WTC11 (cell line): ENCODE measurements at places on chromosomes 2 and 18.

DNA sequence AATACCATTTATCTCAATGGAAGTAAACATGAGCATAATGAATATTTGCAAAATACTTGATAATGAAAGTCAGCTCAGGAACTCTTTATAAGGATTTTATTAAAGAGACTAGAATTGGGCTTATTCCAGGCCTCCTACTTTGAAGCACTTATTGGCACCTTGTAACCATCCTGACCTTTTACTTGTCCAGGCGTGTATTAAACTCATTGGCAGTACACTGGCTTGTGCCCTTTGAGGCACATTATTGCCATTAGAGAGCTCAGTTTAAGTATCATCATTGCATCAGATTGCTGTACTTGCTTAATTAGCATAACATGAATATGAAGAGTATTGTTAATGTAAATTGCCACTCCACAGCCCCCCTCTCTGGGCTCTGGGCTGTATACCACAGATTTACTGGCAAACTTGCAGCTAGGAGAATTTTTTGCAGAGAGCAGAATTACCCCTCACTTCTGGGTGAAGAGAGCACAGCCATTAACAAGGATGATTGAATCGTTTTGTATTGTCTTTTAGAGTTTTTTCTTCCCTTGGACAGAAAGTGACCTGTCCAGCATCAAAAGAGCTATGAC lies 72.5 kb downstream of the XIRP2 start:
- H3K27me3 ChIP-seq, result no peaks in the 10 kb centered on the region
- no peak for DNase-seq
- H3K27ac ChIP-seq, result no peak overlapping the region
- no peak overlapping the region for H3K4me3 ChIP-seq
- H3K4me1 ChIP-seq, result peaks cover 38% of the 10 kb centered on the region

- no peaks in the 10 kb centered on the region; the same call in 1 of the 2 replicates for H3K4me1 ChIP-seq
- DNase-seq, result no peak
- peaks cover 3% of the 10 kb centered on the region; the same call in 1 of the 2 replicates for H3K36me3 ChIP-seq
- H3K27me3 ChIP-seq, result no peaks in the 10 kb centered on the region; the same call in 1 of the 2 replicates
Observed at GRCh38 chr2:24477229-24477628, 13.8 kb upstream of the NCOA1 start.

DNA sequence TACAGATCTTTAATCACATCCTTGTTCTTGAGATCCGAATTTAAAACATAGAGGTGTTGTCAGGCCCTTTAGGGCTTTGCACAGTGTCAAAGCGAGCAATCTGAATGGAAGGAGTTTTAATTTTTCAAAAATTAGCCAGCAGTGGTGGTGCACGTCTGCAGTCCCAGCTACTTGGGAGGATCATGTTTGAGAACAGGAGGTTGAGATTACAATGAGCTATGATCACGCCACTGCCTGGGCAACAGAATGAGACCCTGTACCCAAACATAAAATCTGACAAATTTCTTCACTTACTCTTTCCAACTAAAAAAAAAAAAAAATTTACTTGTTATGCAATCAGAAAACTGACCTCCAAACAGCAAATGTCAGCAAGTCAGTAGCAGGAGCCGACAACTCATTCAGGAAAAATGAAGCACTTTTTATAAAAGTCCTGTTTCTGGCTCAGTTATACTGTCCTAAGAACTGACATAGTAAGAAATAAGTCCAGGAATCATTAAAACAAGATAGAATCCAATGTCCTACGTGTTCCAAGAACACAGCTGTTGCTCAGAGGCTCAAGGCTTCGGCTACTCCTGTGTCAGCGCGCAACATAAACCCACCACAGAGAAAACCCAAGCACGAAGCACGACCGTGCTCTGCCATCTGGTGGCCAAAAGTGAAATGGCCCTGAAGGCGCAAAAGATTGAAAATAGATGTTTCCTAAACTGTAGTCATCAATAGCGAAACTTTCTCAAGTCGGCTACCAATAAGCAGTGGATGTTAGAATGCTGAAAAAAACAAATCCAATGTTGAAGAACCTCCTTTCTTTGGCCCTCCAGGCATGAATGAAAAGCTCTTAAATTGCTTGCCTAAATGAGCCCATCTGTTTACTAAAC lies 138.1 kb downstream of the INO80D start:
- no peak overlapping the region for H3K27ac ChIP-seq
- peaks cover 23% of the 10 kb centered on the region for H3K4me1 ChIP-seq
- H3K36me3 ChIP-seq, result peaks cover 14% of the 10 kb centered on the region

DNA sequence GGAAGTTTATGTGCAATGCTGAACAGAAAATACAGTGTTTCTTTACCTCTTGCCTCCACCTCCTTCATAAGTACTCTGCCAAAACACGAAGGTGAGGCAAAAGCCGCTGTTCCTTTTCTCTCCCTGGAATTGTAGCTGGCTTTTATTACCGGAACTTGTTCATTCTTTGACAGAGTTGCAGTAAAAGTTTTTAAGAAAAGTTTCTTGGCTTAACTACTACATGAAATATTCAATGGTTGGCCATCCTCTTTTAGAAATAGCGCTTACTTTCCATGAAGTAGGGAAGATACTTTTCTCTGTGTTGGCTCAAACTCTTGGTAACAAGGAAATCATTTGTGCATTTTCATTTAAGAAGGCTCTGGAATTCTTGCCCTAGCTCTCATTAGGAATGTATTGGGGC lies 950.7 kb upstream of the FANCL start:
- no peak overlapping the region for H3K27ac ChIP-seq
- H3K4me1 ChIP-seq, result no peaks in the 10 kb centered on the region
- DNase-seq, result no peak
- no peak overlapping the region for H3K4me3 ChIP-seq
